Foreskin keratinocyte (primary cell): ENCODE measurements at places on chromosomes 11 and 22. TPM values are rescaled to one million over a fixed set of nuclear protein-coding genes. Genes with fewer than 3 reads are reported as not detected.

DNA sequence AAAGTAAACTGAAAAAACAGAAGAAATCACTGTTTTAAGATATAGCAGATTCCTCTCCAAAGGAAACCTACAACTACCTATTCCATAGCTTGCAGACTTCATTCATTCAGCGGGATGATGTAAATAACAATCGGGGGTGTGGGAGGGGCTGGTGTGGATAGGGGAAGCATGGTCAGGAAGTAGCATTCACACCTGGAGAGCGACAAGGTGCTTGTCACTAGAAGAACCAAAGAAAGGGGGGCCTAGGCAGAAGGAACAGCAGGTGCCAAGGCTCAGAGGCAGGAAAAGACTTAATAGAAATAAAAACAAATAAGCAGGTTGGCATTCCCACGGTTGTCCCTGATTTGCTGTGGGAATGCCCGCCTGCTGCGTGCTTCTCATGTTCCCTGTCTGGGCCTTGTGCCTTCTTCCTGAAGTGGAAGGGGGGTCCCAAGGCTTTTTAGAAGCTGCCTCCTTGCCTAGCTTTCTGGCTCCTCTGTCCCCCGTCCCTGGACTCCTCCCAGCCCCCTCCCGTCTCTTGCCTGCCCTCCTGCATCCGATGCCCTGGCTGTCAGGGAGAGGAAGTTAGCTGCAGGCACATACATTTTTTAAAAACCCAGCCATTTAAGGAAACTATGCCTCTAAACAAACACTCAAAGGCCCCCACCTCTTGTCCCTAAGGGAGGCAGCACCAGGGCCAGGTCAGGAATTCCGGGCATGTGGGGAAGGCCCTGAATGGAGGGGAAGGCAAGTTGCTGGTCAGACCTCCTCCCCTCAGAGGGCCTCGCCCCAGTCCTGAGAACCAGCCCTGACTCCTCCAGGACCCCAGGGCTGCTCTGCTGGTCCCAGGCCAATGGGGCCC, 54.7 kb upstream of the PRDM11 start:
- no peak for DNase-seq

DNA sequence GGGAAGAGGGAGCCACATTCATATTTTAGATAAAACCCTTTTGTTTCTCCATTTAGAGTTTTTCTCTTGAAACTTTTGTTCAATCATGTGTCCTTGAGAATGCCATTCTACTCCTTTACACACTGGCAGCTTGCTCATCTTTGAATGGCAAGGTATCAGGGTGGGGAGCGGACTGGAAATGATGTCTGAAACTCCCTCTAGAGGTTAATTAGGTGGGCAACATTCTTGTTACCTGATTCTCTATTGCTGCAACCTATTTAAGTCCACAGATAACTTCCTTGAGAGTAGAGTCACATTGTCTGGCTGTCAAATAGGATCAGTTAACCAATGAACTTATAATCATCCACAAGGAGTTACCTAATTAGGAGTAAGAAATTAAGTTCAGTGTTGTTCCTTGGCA, 533.6 kb upstream of the API5 start:
- no peak for DNase-seq

GRCh38 chr11:82038154-82038553, 695.5 kb downstream of the FAM181B start:
- DNase-seq: no peak

GRCh38 chr11:113106507-113106906, 145.3 kb downstream of the NCAM1 start:
- DNase-seq: peak; percentile 16

DNA sequence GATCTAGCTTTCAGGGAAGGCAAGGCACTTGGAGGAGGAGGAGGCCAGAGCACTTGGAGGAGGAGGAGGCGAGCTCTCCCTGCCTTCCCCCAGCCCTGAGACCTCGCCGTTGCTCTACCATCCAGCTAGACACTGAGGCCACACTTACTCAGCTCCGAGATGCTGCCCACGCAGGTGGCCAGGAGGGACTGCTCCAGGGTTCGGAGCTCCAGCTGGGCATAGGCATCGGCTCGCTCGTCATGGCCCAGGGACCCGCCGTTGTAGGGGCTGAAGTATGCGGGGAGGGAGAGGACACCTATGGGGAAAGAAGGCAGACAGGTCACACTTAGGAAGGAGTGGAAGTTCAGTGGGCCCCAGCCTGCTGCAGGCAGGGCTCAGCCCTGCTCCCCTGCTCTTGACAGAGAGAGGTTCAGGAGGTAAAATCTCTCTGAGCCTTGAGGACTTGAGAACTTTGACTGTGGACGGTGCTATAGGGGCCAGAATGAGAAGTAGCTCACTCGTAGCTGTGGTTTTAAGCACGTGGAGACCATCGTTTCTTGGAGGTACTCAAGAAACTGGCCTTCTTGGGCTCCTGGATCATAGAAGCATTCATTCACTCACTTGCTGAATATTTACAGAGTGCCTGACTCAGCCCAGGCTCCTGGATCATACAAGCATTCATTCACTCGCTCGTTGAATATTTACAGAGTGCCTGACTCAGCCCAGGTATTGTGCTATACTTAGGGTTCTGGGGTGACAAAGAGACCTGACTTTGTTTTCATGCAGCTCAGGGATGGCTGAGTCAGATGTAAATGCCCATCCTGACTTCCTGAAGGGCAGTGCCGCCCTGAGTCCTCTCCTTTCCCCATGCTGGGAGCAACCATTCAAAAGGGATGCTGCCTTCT, 99.2 kb downstream of the NAT10 start:
- peak; percentile 86 for DNase-seq

The TMPRSS5 gene
- total RNA-seq: 0.14 TPM in 2 replicates

The CHRM1 gene
- total RNA-seq: not detected in 2 replicates

The P2RY6 gene
- not detected in 2 replicates for total RNA-seq

DNA sequence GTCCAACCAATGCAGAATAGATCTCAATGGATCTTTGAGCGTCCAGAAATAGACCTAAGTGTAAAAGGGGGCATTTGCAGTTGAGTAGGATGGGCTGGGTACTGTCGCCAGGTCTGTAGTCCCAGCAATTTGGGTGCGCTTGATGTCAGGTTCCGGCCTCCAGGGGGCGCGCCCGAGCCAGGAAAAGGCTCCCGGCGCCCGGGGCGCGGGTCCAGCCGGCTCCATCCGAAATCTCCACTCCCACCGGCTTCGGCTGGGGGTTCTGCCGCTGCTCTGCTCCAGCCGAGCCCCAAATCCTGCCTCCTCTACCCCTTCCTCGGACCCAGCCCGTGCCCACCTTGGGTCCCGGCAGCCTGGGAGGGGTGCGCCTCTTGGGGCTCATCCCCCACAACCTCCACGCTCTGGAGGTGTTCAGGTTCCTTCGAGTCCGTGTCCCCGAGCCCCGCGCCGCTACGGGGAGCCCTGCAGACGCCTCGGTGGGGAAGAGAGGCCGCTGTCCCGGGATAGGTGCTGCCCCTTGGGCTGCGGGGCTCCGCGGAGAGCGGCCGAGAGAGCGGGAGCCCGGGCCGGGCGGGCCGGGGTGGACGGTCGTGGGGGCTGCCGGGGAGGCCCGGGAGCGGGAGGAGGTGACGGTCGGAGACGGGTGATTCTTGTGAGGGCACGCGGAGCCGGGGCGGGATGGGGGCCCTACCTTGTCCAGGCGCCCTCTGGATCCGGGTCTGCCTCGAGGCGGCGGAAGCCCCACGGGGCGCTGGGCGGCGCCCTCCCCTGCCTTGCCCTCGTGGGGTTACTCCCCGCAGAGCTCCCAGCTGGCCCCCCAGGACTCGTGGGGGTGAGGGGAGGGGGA, 13.0 kb upstream of the CYB5R3 start:
- peak; percentile 61 for DNase-seq

GRCh38 chr11:86511086-86511551, 136.4 kb downstream of the CCDC81 start:
- no peak for DNase-seq

GRCh38 chr22:43226377-43227238, 39.7 kb upstream of the TTLL12 start:
- DNase-seq: no peak

DNA sequence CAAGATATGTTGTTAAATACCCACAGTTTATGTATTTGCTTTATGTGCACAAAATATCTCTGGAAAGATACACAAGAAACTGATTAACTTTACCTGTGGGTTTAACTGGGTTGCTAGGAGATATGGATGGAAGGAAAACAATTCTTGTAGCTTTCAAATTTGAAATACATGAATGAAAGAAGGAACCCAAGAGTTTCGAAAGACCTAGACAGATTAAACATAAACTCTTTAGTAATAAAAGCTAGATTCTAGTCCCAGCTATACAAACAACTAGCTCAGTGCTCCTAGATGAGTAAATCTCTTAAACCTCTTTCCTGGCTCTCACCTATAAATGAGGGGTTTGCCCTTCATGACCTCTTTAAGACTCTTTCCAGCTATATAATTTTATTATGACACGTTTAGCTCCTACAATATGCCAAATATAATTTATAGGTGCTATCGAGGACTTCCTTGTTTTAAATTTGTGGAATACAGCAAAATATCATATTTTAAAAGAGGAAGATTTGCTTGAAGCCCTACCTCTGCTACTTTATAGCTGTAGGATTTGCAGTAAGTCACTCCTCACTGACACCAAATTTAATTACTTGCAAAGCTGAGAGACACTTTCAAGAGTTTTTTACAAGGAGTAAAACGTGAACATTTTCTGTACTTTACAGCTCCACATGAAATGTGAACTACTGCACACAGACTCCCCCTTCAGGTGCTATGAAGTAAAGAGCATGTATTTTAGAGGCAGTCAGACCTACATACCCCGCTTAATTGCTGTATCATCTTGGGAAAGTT, 50.7 kb downstream of the RRAS2 start:
- DNase-seq: no peak

GRCh38 chr11:125347261-125347585, 148.8 kb downstream of the FEZ1 start:
- DNase-seq: no peak

The UCP3 gene
- 0.21 and 0.48 TPM in 2 replicates for total RNA-seq

The GLYAT gene
- total RNA-seq: not detected in 2 replicates

- no peak for DNase-seq
Measured at GRCh38 chr11:2890466-2891294, 5.1 kb upstream of the CDKN1C start.

DNA sequence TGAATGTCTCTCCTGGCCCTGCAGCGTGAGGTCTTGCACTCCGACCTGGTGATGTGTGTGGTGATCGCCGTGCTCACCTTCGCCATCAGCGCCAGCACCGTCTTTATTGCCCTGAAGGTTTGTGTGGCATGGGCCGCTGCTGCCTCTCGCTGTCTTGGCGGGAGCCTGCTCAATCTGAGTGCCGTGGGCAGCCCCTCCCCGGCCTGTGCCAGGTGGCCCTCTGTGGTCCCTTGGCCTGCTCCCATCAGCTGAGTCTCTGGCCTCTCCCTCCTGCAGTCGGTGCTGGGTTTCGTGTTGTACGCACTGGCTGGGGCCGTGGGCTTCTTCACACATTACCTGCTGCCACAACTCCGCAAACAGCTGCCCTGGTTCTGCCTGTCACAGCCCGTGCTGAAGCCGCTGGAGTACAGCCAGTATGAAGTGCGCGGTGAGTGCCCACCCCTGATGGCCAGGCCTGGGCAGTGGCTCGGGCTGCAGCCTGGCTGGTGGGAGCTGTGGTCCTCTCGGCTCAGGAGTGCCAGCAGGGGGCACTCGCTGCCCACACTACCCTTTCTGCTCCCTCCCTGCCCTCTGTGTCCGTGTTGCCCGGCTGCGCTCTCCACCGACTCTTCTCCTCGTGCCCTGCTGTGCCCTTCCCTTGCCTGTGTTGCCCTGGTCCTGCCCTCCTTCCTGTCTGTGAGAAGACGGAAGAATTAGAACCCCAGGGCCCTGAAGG, 10.2 kb downstream of the PCNX3 start:
- DNase-seq: no peak

- peak; percentile 93 for DNase-seq
Measured at GRCh38 chr11:27934830-27935145, 173.2 kb downstream of the KIF18A start.

The GGTLC2 gene
- total RNA-seq: not detected in 2 replicates

The CCDC188 gene
- not detected in 2 replicates for total RNA-seq

The ADM2 gene
- total RNA-seq: 0.95 and 2.0 TPM in 2 replicates

GRCh38 chr11:128412847-128413791, 174.2 kb downstream of the ETS1 start:
- DNase-seq: no peak

The MMP27 gene
- total RNA-seq: not detected in 2 replicates

The RIMBP3B gene
- total RNA-seq: 0.14 TPM in 1 of 2 replicates, not detected in the other

The CLDN5 gene
- total RNA-seq: not detected in 2 replicates
